ENCODE measurements at places on chromosomes 6 and 20. TPM values are rescaled to one million over a fixed set of nuclear protein-coding genes. Genes with fewer than 3 reads are reported as not detected.

DNA sequence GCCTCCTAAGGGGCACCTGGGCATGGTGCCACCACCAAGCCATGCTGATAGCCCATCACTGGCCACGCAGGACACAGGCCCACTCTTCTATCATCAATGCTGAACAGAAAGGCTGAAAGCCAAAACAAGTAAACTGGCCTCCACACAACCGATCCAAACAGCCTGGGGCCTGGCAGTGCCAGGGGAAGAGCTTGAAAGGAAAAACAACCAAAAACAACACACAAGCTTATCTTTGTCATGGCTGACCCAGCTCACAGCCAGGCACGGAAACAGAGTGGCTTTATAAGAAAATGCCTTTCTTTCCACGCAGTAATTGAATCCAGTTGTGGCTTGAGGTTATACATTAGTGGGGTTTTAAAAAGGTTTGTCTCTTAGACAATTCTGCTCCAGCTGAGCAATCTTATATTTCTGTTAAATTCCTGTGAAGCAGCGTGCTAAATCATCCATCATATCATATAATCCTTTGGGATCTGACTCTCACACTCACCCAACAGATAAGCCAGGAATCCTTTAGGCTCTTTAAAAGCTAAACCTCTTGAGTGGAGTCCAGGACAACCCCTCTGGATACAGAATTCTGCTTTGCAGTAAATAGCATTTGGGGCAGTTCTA, 65.4 kb upstream of the SLC22A16 start:
- no peak for DNase-seq

DNA sequence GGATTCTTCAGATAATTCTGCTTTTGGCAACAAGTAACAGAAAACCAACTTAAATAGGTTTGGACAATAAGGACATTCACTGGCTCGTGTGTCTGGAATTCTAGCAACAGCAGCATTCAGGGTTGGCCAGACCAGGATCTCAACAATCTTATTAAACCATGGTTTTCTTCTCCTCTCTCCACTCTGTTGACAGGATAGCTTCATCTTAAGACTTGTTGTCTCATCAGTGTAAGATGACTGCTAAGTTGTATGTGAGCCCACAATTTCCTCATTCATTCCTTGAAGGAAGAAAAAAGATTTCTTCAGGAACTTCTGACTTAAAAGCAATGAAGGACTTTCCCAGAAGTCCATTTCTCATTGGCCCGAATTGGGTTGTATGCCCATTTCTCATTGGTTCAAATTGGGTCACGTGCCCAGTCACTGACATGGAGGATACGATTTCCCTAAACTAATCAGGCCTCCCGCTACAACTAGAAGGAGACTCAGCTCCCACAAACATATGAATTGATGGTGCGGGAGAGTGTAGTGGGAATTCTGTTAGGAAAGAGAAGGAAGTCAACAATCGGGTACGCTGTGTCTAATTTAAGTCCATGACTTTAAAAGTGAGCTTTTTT, 83.7 kb downstream of the SLC22A3 start:
- peak; percentile 12 for DNase-seq

The HLA-DMB gene
- total RNA-seq = not detected

DNA sequence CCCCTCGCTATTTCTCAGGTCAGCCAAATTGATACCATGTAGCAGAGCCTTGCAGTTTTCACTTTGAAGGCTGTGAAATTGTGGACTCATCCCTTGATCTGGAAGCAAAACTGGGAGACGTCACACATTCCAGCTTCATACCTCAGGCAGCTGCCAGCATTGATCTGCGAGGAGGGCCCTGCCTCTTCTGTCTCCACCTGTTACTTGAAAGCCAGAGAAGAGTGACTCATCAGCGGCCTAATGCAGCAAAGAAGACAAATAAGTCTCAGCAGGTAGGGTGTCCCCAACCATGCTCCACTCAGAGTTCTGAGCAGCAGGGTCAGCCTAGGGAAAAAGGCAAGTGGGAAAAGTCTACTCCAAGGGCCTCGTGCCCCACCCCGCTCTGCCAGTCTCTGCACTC, 69.4 kb upstream of the BMP2 start:
- no peak for DNase-seq

DNA sequence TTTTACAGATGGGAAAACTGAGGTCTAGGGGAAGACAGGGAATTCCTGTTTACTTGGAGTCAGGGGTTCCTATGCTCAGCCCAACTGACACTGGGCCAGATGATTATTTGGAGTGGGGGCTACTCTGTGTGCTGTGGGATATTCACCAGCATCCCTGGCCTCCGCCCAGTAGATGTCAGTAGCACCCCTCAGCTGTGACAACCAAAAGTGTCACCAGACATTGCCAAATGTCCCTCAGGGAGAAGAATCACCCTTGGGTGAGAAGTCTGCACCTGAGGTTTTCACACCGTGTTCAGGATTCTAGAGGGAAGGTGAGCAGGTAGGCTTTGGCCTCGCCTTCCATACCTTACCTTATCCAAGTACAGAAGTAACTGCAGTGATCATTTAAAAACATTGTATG, 27.6 kb downstream of the CDH26 start:
- DNase-seq = no peak

- no peak for DNase-seq
Observed at GRCh38 chr6:147741389-147741788, 232.9 kb downstream of the SAMD5 start.

- no peak for DNase-seq
Observed at GRCh38 chr6:153957394-153957793, 81.6 kb upstream of the OPRM1 start.

All from GM23248 (cell line).